Endothelial cell (in vitro differentiated cells): ENCODE measurements at places on chromosomes 13 and 19. TPM values are rescaled to one million over a fixed set of nuclear protein-coding genes. Genes with fewer than 3 reads are reported as not detected.
A peak's percentile ranks its signal among the peaks of the same experiment; 100 is the strongest.

The ATP7B gene
- 19.3 TPM for total RNA-seq

The ZNF20 gene
- total RNA-seq: 6.2 TPM

The SYNGR4 gene
- total RNA-seq: not detected

The KIRREL2 gene
- total RNA-seq: 1.8 TPM

The CGB1 gene
- not detected for total RNA-seq

The FFAR1 gene
- total RNA-seq: not detected

The PSG7 gene
- total RNA-seq: not detected

The TTYH1 gene
- total RNA-seq: 10.4 TPM

The EBI3 gene
- total RNA-seq: 9.7 TPM

The TEX29 gene
- 0.54 TPM for total RNA-seq

DNA sequence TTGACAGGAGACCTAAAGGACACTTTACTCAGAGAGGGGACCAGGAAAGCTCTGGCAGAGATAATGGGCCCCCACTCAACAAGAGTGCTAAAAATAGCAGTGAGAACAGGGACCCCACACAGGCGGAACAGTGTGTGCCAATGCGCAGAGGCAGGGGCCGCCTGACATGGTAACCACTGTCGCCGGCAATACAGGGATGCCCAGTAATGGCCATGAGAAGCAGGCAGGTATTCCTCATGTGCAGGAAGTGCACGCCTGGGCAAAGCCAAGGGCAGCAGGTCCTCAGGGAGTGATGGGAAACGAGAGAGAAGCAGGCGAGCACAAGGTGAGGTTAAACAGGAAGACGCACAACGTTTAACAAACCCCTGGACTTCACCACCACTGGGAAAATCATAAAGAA, 757.1 kb downstream of the LIG4 start:
- H3K36me3 ChIP-seq: no peaks in the 10 kb centered on the region
- DNase-seq: no peak
- H3K4me1 ChIP-seq: peaks cover 10% of the 10 kb centered on the region
- H3K4me3 ChIP-seq: no peak overlapping the region
- H3K27me3 ChIP-seq: peaks cover 1% of the 10 kb centered on the region

DNA sequence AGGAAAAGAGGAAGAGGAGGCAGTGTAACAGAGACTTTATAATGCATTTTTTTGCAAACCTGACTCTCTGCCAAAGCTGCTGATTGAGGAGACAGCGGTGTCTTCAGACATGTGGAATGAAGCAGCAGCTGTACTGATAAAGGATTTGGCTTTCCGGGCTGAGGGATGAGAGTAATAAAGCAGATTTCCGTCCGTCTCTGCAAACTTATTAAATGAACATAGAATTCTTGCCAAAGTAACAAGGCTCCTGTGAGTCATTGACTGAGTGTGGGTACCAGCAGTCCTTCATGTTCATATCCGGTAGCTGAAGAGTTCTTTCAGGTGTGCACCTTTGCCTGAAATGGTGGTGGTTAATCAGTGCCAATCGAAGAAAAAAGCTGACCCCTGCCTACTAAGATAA, 112.6 kb downstream of the LIG4 start:
- H3K36me3 ChIP-seq: no peaks in the 10 kb centered on the region
- H3K27ac ChIP-seq: no peak overlapping the region
- no peak overlapping the region for H3K4me3 ChIP-seq
- H3K27me3 ChIP-seq: no peaks in the 10 kb centered on the region

GRCh38 chr19:44575116-44575700, 38.2 kb upstream of the IGSF23 start:
- peaks cover 2% of the 10 kb centered on the region for H3K27me3 ChIP-seq
- no peaks in the 10 kb centered on the region for H3K4me1 ChIP-seq
- H3K36me3 ChIP-seq: no peaks in the 10 kb centered on the region
- no peak overlapping the region for H3K4me3 ChIP-seq
- DNase-seq: no peak

DNA sequence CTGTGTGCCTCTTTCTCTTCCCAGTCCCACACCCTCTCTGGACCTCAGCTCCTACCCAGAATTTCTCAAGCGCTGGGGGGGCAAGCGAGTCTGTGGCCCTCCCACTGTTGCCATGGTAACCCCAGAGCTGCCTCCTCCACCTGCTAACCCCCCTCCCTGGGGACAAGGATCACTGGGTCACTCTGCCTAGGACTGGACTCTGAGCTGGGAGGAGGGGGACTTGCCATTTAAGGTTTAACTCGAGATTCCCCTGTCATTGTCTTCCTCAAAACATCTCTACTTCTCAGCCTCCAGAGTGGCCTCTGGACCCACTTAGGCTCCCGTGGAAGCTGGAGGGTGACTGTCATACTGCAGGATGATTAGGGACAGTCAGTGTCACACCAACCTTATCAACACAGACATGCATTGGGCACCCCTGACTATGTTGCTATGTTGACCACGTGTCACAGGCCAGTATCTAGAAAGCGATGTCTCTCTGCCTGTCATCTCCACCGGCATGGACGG, 2.2 kb downstream of the PALM3 start:
- peaks cover 8% of the 10 kb centered on the region for H3K4me1 ChIP-seq
- H3K27me3 ChIP-seq: peaks cover 10% of the 10 kb centered on the region
- DNase-seq: no peak
- H3K4me3 ChIP-seq: no peak overlapping the region
- no peak overlapping the region for H3K27ac ChIP-seq
- no peaks in the 10 kb centered on the region for H3K36me3 ChIP-seq

GRCh38 chr19:27773318-27774094, 1439.4 kb downstream of the UQCRFS1 start:
- H3K4me1 ChIP-seq: no peaks in the 10 kb centered on the region
- H3K27ac ChIP-seq: no peak overlapping the region
- H3K27me3 ChIP-seq: peaks cover 13% of the 10 kb centered on the region
- H3K4me3 ChIP-seq: peak overlapping the region; percentile 45

GRCh38 chr19:695352-695949, at the start of gene PRSS57:
Gene PRSS57, minus strand, starts transcription at chr19:695452. Its CDS starts 22 bp downstream, at chr19:695430.
- H3K27me3 ChIP-seq: no peaks in the 10 kb centered on the region
- H3K4me1 ChIP-seq: no peaks in the 10 kb centered on the region
- H3K4me3 ChIP-seq: no peak within 1 kb of the TSS
- no peak within 1 kb of the TSS for H3K27ac ChIP-seq
- H3K36me3 ChIP-seq: no peaks in the 10 kb centered on the region

GRCh38 chr13:45782327-45783045, 69.1 kb downstream of the SIAH3 start:
- DNase-seq: no peak
- no peaks in the 10 kb centered on the region for H3K36me3 ChIP-seq
- H3K4me3 ChIP-seq: no peak overlapping the region
- H3K4me1 ChIP-seq: peaks cover 2% of the 10 kb centered on the region
- H3K27me3 ChIP-seq: peaks cover 7% of the 10 kb centered on the region

- no peaks in the 10 kb centered on the region for H3K27me3 ChIP-seq
- no peak overlapping the region for H3K4me3 ChIP-seq
- DNase-seq: no peak
Measured at GRCh38 chr13:96415831-96416385, 326.0 kb downstream of the HS6ST3 start.

DNA sequence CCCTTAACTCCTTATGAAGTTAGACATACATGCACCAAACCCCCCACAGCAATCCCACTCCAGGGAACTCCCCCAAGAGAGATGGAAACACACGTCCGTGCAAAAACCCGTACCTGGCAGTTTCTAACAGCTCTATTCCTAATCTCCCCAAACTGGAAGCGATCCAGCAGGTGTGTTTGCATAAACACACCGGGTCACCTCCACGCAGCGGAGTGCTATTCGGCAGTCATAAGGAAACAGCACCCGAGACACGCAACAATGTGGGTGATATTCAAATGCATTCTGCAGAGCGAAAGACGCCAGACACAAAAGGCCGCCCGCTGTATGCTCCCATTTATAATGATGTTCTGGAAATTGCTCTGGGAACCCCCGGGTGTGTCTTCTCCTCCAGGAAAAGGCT, 6.8 kb upstream of the ZNRF4 start:
- no peak overlapping the region for H3K27ac ChIP-seq
- DNase-seq: no peak
- peaks cover 5% of the 10 kb centered on the region for H3K27me3 ChIP-seq
- no peak overlapping the region for H3K4me3 ChIP-seq

DNA sequence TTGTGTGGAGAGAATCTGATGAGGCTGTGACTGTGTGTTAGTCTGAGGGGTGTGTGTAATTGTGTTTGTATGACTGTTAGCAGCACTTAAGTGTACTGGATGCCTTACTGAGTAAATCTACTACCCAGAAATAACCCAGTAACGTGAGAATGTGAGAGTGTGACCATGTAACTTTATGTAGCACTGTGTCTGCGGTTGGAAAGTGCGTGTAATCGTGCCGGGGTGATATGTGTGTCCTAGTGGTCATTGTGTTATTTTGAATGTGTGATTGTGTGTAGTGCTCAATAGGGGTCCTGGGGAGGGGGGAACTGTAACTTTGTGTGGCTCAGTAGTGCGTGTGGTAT, 550 bp downstream of the ZNF383 start:
- peaks cover 8% of the 10 kb centered on the region for H3K4me1 ChIP-seq
- peak overlapping the region; percentile 97 for H3K4me3 ChIP-seq
- no peak for DNase-seq
- H3K36me3 ChIP-seq: peaks cover 33% of the 10 kb centered on the region

DNA sequence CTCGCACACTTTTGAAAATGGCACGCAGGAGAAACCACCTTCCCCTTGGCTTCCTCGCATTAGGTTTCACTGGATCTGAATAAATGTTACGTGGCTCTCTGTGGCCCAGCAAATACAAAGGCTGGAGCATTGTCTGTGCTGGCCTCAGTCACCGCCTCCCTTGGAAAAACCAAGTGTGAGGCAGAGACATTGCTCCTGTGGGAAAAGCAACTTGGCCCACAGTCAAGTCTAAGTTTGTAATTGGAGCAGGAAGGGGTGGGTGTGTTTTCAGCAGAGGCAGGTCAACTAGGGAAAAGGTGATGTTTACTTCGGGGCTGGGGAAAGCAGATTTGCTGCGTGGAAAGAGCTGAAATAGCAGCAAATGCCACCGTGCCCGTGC, 101.6 kb downstream of the IRS2 start:
- H3K4me3 ChIP-seq: no peak overlapping the region
- peaks cover 18% of the 10 kb centered on the region for H3K4me1 ChIP-seq
- no peaks in the 10 kb centered on the region for H3K36me3 ChIP-seq

DNA sequence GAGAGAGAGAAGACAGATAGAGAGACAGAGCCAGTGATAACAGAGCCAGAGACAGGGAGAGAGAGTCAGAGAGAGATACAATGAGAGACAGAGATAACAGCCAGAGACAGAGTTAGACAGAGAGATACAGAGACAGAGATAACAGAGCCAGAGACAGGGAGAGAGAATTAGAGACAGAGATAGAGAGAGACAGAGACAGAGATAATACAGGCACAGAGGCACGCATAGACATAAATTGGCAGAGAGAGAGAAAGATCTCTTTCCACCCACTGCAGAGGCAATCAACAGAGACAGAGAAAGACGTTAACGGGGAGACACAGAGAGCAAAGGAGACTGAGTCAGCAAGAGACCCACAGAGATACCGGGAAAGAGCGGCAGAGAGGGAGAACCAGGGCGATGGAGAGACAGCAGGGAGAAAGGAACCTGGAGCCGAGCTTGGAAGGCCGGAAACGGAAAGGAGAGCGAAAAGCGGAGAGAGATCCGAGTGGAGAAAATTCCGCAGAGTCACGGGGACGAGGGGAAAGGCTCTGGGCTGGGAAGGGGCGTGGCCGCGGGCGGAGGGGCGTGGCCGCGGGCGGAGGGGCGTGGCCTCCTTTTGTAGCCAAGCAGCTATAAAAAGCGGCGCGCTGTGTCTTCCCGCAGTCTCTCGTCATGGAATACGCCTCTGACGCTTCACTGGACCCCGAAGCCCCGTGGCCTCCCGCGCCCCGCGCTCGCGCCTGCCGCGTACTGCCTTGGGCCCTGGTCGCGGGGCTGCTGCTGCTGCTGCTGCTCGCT, at the start of gene TNFSF9:
TSS of gene TNFSF9 (plus strand) at position 641 of the 777 bp plus-strand sequence. CDS start at position 652, 11 bp downstream.
- H3K27me3 ChIP-seq: peaks cover 22% of the 10 kb centered on the region
- DNase-seq: peak; percentile 82
- H3K36me3 ChIP-seq: peaks cover 27% of the 10 kb centered on the region
- peak within 1 kb of the TSS; percentile 87 for H3K27ac ChIP-seq
- H3K4me1 ChIP-seq: peaks cover 27% of the 10 kb centered on the region
- H3K4me3 ChIP-seq: peak within 1 kb of the TSS; percentile 85

- no peak overlapping the region for H3K4me3 ChIP-seq
- peaks cover 4% of the 10 kb centered on the region for H3K27me3 ChIP-seq
- peak overlapping the region; percentile 13 for H3K27ac ChIP-seq
- H3K36me3 ChIP-seq: no peaks in the 10 kb centered on the region
Measured at GRCh38 chr19:3696660-3696995, 3.6 kb downstream of the PIP5K1C start.

GRCh38 chr13:95708391-95708774, 31.4 kb downstream of the DNAJC3 start:
- no peak overlapping the region for H3K27ac ChIP-seq
- peaks cover 1% of the 10 kb centered on the region for H3K27me3 ChIP-seq
- H3K4me3 ChIP-seq: no peak overlapping the region
- peaks cover 11% of the 10 kb centered on the region for H3K36me3 ChIP-seq

DNA sequence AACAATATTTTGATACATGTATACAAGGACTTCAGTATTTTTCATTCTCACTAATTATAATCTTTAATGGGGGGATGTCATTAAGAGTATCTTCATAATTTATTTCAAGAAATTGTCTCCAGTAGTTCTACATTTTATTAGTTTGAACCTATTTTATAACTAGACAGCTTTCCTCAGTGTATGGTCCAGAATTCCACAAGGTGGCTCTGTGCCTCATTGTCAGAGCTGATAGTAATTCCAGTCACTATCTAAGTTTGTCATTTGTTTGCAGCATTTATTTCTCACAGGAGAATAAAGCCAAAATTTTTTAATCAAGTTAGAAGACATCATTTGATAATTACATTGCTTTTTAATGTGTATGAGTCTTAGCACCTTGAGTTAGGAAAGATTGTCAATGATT, 1633.0 kb upstream of the PCDH20 start:
- no peak overlapping the region for H3K27ac ChIP-seq
- H3K4me1 ChIP-seq: no peaks in the 10 kb centered on the region
- no peak for DNase-seq
- H3K36me3 ChIP-seq: no peaks in the 10 kb centered on the region

- H3K27ac ChIP-seq: no peak overlapping the region
- no peaks in the 10 kb centered on the region for H3K36me3 ChIP-seq
- H3K4me1 ChIP-seq: no peaks in the 10 kb centered on the region
- H3K27me3 ChIP-seq: no peaks in the 10 kb centered on the region
- no peak overlapping the region for H3K4me3 ChIP-seq
Measured at GRCh38 chr13:32073180-32073864, 41.7 kb downstream of the FRY start.

DNA sequence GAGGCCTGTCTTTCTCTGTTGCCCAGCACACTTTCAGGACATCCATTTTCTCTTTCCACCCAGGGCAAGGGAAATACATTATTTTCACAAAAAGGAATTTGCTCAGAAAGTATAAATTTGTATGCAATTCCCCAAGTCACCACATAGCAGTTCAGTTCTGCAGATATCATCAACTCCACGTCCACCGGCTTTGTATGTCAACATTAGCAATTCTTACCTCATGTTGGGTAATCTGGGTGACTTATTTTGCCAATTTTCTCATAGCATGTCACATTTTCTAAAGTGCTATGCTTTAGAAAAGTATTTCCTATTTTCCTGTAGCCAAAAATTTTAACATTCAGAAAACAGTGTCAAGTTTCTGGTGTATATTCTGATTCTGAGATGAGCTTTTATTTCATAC, 501.8 kb downstream of the EFNB2 start:
- H3K4me3 ChIP-seq: no peak overlapping the region
- no peaks in the 10 kb centered on the region for H3K4me1 ChIP-seq
- H3K27ac ChIP-seq: no peak overlapping the region
- H3K36me3 ChIP-seq: no peaks in the 10 kb centered on the region

- no peak overlapping the region for H3K4me3 ChIP-seq
- peaks cover 23% of the 10 kb centered on the region for H3K36me3 ChIP-seq
- H3K27me3 ChIP-seq: peaks cover 9% of the 10 kb centered on the region
- H3K4me1 ChIP-seq: no peaks in the 10 kb centered on the region
- no peak for DNase-seq
Measured at GRCh38 chr19:9641810-9642209, 20.8 kb upstream of the ZNF561 start.

GRCh38 chr13:80649274-80649673, 308.3 kb upstream of the SPRY2 start:
- no peaks in the 10 kb centered on the region for H3K36me3 ChIP-seq
- H3K27ac ChIP-seq: no peak overlapping the region
- no peak for DNase-seq
- no peak overlapping the region for H3K4me3 ChIP-seq
